ENCODE measurements at places on chromosomes 7 and 10.

DNA sequence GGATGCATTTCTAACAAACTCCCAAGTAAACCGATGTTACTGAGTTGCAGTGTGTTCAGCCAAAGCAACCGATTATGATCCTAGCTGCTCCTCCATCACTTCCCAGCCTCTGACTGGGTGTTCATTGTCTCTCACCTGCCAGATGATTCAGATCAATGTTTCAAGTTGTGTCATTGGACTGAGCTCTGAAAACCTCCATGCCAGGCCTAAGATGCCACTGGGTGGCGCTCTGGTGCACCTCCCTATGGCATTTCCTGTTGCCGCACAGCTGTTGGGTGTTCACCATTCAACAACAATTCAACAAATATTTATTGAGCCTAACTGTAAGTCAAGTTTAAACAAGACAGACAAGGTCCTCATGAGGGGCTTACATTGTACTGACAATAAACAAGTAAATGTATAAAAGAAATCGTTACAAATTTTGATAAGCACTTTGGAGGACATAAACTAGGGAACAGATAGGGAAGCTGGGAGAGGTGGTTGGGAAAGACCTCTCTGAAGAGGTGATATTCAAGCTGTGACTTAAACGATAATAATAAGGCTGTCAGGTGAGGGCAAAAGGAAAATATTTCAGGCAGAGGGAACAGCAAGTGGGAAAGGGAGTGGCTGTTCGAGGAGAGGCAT lies 22.8 kb downstream of the RGR start:
- DNase-seq, result peak; percentile 35

DNA sequence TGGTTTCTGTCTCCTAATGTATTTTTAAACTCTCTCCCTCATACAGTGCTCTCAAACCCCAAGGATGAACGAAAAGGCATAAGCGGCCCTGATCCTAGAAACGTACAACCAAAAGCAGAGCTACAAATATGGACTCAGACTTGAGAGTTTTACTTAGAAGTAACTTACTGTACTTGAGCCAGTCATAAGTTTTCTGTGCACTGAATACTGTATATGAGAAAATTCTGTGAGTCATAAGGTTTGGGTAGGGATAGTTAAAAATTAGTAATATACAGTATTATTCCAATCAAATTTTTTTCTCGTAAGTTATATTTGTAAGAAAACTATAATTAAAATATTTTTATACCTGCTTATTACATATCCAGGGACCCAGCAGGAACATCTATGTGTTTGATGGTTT lies 5.9 kb upstream of the ASL start:
- no peak for DNase-seq

- DNase-seq, result no peak
Measured at GRCh38 chr7:88669913-88670312, 89.6 kb upstream of the ZNF804B start.

DNA sequence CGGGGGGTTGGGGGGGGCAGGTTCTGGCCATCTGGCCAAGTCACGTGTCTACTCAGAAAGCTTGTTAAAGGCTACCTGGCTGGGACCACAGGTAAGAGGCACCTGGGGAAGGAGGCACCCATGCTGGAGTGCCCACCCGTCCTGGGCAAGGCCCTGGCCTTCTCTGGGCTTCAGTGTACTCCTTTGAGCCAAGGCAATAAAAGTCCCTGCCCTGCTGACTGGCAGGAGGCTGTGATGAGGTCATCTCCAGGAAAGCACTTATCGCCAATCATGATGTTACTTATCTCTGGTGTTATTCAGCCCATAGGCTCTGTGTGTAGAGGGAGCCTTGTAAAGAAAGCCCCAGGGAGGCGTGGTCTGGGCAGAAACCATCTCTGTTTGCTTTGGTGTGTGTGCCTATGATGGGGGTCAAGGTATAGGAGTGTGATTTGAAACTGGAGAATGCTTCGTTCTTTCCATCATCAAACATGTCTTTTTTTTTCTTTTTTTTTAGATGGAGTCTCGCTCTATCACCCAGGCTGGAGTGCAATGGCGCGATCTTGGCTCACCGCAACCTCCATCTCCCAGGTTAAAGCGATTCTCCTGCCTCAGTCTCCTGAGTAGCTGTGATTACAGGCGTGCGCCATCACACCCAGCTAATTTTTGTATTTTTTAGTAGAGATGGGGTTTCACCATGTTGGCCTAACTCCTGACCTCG lies 2.5 kb upstream of the CLDN4 start:
- DNase-seq, result peak; percentile 36

DNA sequence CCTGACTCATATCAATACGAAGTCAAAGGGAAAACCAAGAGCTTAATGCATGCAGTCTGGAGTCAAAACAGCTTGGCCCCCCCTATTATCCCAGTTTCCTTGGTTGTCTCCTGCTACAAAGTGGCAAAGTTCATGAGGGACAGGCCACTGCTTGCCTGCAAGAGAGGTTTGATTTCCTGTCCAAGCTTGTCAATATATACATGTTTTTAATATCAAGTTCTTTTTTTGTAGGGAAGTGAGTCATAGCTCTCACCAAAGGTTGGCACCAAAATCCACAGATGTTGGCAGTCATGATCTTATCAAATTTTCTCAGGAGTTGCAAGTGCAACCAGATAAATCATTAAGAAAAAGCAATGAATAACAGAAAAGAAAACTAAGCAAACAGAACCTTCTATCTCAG lies 176.8 kb downstream of the COBL start:
- no peak for DNase-seq

- no peak for DNase-seq
Measured at GRCh38 chr7:7785344-7785973, 67.1 kb upstream of the RPA3 start.

DNA sequence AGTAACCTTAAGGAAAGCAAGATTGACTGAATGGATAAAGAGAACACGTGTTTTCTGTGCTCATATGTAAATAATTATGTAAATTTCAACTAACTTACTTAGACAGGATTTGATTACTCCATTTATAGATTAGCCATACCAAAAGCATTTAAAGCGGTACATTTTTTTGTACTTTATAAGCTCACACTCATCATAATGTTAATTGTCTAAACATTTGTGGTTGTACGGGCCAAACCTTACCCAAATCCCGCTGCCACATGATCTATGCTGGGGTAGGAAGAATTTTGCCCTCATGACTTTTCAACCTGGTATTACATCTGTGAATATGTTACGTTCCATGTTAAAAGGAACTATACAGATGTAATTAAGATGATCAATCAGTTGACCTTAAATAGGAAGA lies 29.1 kb downstream of the MKX start:
- DNase-seq, result peak; percentile 75

DNA sequence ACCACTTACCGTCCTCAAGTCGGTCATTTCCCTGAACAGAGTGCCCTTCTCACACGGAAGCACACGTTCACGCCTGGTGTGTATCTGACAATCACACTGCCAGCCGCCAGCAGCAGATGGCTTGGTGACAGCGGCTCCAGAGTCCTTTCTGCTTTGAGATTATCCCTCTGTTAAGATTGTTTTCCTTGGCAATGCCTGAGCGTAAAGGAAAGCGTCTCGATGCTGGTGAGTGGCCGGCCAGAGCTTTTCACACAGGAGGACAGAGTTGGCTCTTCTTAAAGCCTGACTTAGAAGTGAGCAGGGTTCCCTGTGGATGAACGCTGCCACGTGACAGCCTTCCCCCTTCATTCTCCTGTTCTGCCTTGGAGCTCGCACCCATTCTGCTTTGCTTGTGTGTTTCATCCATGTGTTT lies 22.1 kb upstream of the PRKAR1B start:
- DNase-seq, result no peak

DNA sequence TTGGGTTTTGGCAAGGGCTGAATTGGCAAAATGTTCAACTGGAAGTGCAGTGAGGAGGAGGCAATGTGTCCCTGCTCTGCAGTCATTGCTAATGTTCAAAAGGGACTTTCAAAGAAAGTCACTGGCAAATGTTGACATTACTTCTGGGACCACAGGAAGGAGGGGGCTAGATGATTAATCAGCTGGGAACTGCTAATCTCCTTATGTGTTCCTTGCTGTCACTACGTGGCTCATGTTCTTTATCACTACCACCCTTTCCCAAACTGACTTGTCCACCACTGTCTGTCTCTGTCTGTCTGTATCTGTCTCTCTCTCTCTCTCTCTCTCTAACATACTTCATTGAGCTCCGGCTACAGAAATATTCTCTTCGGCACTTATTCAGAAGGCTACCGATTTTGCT lies 86.9 kb upstream of the MTPN start:
- DNase-seq, result no peak

DNA sequence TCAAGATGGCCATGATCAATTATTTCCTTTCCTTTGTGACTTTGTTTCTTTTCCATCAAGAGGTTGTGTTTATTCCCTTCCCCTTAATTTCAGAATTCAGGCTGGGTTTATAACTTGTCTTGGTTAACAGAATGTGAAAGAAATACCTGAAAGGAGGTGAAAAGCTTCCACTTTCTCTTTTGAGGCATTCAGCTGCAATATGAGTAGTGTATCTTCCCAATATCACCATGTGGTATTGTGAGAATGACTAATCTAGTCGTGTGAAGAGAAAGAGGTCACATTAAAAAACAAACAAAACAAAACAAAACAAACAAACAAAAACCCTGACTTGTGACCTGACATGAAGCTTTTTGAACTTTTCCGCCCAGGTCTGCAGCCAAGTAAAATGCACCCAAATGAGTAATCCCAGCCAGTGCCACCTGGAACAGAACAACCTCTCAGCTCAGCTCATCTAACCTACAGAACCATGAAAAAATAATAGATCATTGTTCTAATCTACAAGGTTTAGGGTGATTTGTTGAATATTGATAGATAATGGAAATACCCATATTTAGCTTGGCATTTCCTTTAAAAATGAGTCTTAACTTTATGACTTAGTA lies 70.8 kb upstream of the TEX47 start:
- DNase-seq, result no peak

DNA sequence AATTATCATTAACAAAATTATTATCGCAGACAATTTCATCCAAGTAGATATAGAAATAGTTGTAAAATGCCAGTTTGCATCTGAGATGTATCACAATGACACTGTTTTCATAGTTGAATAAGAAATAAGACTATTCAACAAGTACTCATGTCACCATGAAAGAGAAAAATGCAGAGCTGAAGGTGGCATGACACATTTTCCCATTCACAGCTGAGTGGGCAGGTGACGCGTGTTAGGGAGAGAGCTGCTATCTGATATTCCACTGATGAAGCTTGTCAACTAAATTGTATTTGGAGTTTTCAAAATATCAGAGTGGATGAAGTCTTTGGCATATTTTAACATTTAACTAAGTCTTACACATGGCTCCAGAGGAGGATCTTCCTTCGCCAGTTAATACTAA lies 70.3 kb upstream of the HDAC9 start:
- no peak for DNase-seq

GRCh38 chr7:46206476-46207060 lies 285.5 kb upstream of the IGFBP3 start:
- DNase-seq, result no peak

DNA sequence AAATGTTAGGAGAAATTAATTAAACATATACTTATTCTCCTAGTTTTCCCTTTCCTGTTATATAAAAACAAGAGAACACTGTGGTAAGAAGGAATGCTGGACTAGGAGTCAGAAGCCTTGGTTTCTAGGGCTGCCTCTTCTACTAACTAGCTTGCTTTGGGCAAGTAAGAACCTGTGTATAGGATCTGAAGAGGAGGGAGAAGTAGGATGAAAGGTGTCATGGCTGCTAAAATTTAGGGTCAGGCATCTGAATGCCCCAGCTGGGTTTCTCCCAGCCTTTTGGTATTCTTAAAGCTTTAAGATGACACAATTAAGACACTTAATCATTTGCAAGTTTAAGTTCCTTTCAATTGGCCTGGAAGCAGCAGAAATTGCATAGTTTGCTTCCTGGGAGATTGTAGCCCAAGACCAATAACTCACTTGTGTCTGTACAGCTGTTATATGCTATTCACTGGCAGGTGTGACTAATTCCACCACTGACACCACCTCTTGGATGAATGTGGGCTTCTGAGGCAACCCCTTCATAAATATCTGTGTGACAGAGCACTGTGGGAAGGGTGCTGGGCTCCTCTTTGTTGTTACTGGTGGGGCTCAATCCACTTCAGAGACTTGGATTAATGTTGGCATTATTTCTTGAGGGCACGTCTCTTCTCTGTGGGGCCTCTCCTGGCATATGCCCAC lies 137.2 kb downstream of the LRMDA start:
- peak; percentile 41 for DNase-seq

GRCh38 chr10:125263551-125263950 lies 103.2 kb upstream of the CTBP2 start:
- DNase-seq, result peak; percentile 48

GRCh38 chr10:97049670-97050069 lies 136.1 kb downstream of the SLIT1 start:
- no peak for DNase-seq

- no peak for DNase-seq
Measured at GRCh38 chr7:149604521-149604920, 106.9 kb upstream of the ZNF746 start.

DNA sequence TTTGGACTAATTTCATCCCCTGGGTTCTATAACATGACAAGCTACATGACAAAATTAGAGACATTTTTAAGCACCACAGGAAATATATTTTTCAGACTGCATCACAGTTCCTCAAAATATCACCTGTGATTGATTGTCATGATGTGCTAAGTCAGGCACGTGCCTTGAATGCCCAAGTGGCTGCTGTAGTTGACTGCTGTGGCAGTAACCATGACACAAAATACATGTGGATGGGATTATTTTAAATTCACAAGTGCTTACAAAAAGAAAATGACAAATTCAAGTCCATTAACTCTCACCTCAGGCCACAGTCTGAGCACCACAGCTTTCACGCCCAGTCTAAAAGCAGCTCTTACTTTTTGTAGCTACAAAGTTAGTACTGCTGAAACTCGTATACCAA lies 45.5 kb downstream of the TNPO3 start:
- DNase-seq, result no peak

DNA sequence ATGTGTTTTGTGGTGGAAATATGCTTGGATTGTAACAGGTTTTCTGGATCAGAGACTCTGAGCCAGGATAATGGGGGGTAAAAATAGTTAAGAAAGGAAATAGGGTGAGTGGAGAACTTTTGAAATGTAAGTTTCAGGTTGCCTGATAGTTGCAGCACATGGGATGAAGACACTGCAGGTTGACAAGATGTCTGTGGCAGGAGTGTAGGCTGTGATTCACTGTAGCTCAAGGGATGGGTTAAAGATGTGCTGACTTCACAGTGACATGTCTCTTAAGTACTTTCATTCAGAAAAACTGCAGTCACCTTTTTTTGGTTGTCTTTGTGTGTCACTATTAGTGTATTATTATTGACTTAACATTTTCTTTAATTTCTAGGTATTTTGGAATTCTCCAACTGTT lies 63.5 kb upstream of the SLC39A12 start:
- no peak for DNase-seq
